ENCODE measurements at places on chromosomes 2 and 18. TPM values are rescaled to one million over a fixed set of nuclear protein-coding genes. Genes with fewer than 3 reads are reported as not detected.

GRCh38 chr2:120566331-120567035 is 169.2 kb upstream of the GLI2 start:
- H3K4me3 ChIP-seq, result no peak overlapping the region
- H3K27me3 ChIP-seq, result no peaks in the 10 kb centered on the region
- peak; percentile 81 for DNase-seq
- no peak overlapping the region for H3K27ac ChIP-seq
- H3K4me1 ChIP-seq, result no peaks in the 10 kb centered on the region
- no peaks in the 10 kb centered on the region for H3K36me3 ChIP-seq

DNA sequence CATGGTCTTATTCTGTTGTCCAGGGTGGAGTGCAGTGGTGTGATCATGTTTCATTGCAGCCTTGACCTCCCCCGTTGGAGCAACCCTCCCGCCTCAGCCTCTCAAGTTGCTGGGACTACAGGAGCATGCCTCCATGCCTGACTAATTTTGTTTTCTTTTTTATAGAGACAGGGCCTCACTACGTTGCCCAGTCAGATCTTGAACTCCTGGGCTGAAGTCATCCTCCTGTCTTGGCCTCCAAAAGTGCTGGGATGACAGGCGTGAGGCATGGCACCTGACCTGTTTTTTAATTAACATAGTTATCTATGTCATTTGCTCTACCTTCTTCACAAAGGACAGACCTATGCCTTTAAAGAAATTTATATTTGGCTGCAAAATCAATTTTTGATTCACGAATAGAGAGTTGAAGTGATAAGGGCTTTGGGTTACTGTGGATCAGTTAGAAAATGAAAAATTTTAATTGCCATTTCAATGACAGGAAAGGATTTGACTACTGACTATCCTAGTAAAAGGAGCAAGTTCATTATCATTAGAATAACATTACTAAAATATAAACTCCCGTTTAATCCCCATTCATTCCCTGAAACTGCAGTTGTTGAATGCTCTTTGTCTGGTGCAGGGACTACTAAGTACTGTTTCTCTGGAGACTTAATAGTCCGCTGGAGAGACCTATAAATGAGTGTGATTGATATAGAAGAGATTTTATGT is 3.7 kb downstream of the RNF138 start:
- peaks cover 59% of the 10 kb centered on the region for H3K4me1 ChIP-seq
- no peak for DNase-seq
- no peak overlapping the region for H3K4me3 ChIP-seq
- H3K27ac ChIP-seq, result no peak overlapping the region
- no peaks in the 10 kb centered on the region for H3K36me3 ChIP-seq

GRCh38 chr2:67806816-67807215 is 256.0 kb downstream of the C1D start:
- H3K36me3 ChIP-seq, result no peaks in the 10 kb centered on the region
- H3K27me3 ChIP-seq, result no peaks in the 10 kb centered on the region
- no peak for DNase-seq

DNA sequence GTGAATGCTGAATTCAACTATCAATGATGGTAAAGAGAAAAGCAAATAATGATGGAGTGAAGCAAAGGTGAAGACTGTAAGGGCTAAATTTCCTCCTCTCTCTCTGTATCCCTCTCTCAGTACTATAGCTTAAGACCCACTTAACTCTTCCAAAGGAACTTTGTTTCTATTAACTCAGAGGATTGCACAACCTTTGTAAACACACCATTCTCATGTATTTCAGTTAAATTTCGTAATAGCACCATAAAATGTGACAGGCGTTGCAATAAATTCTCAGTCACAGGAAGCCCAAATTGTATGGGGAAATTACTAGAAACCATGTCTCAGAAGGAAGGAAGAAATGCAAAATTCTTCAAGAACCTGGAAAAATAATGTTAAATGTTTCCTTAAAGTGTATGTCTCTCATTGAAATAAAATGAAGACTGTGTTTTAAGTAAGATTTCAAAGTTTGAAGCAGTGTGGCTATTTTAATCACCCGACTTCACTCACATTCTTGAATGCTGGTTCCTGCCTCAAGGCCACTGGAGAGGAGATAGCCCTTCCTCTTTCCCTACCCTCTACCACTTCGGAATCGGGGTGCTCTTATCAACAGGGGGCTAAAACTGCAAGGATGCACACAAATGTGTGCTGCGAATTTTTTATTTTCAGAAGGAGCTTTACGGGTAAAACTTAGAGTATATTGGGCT is 112.1 kb downstream of the FTCDNL1 start:
- no peak overlapping the region for H3K4me3 ChIP-seq
- DNase-seq, result no peak
- no peaks in the 10 kb centered on the region for H3K4me1 ChIP-seq
- no peaks in the 10 kb centered on the region for H3K27me3 ChIP-seq
- no peak overlapping the region for H3K27ac ChIP-seq
- H3K36me3 ChIP-seq, result no peaks in the 10 kb centered on the region

DNA sequence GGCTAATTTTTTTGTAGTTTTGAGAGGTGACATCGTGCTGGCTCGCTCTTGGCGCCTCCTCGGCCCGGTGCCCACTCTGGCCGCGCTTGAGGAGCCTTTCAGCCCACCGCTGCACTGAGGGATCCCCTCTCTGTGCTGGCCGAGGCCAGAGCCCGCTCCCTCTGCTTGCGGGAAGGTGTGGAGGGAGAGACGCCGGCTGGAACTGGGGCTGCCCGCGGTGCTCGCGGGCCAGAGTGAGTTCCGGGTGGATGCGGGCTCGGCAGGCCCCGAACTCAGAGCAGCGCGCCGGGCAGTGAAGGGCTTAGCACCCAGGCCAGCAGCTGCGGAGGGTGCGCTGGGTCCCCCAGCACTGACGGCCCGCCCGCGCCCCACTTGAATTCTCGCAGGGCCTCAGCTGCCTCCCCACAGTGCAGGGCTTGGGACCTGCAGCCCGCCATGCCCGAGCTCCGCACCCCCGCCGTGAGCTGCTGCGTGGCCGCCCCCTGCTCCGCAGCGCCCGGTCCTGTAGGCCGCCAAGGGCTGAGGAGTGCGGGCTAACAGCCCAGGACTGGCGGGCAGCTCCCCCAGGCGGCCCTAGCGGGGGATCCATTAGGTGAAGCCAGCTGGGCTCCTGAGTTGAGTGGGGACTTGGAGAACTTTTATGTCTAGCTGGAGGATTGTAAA is 113.2 kb upstream of the ZSWIM2 start:
- no peaks in the 10 kb centered on the region for H3K4me1 ChIP-seq
- no peak overlapping the region for H3K4me3 ChIP-seq
- H3K27me3 ChIP-seq, result no peaks in the 10 kb centered on the region
- H3K27ac ChIP-seq, result no peak overlapping the region
- no peak for DNase-seq

The GAL3ST2 gene
- total RNA-seq, result 0.21 TPM

Measured in tibial nerve (tissue), 4 donors.